ENCODE measurements at places on chromosomes 4 and X. TPM values are rescaled to one million over a fixed set of nuclear protein-coding genes. Genes with fewer than 3 reads are reported as not detected.

The NAT8L gene
- not detected for total RNA-seq

The F11 gene
- total RNA-seq = not detected

The STAP1 gene
- total RNA-seq = not detected

- H3K27me3 ChIP-seq = no peaks in the 10 kb centered on the region
- no peak overlapping the region for H3K4me3 ChIP-seq
- no peak overlapping the region for H3K27ac ChIP-seq
- no peak for DNase-seq
- H3K36me3 ChIP-seq = no peaks in the 10 kb centered on the region
- no peaks in the 10 kb centered on the region for H3K4me1 ChIP-seq
Measured at GRCh38 chr4:15695240-15695699, 7.6 kb upstream of the BST1 start.

GRCh38 chr4:110004556-110004955, 91.9 kb downstream of the EGF start:
- H3K36me3 ChIP-seq = no peaks in the 10 kb centered on the region
- DNase-seq = no peak
- H3K4me1 ChIP-seq = no peaks in the 10 kb centered on the region
- no peak overlapping the region for H3K4me3 ChIP-seq
- no peaks in the 10 kb centered on the region for H3K27me3 ChIP-seq

GRCh38 chr4:55161739-55162138, 36.3 kb upstream of the KDR start:
- H3K4me3 ChIP-seq = no peak overlapping the region
- no peak for DNase-seq
- H3K27ac ChIP-seq = no peak overlapping the region
- no peaks in the 10 kb centered on the region for H3K27me3 ChIP-seq

- H3K4me3 ChIP-seq = no peak overlapping the region
- H3K4me1 ChIP-seq = no peaks in the 10 kb centered on the region
- peak overlapping the region; percentile 67 for H3K27ac ChIP-seq
- H3K36me3 ChIP-seq = no peaks in the 10 kb centered on the region
- no peaks in the 10 kb centered on the region for H3K27me3 ChIP-seq
- peak; percentile 41 for DNase-seq
Measured at GRCh38 chr4:158121161-158121579, 51.7 kb downstream of the GASK1B start.

- H3K4me1 ChIP-seq = no peaks in the 10 kb centered on the region
- no peak overlapping the region for H3K27ac ChIP-seq
- no peaks in the 10 kb centered on the region for H3K36me3 ChIP-seq
- H3K27me3 ChIP-seq = no peaks in the 10 kb centered on the region
- no peak for DNase-seq
Measured at GRCh38 chr4:185520119-185520518, 15.2 kb downstream of the PDLIM3 start.

- DNase-seq = no peak
- H3K4me1 ChIP-seq = no peaks in the 10 kb centered on the region
- H3K27me3 ChIP-seq = no peaks in the 10 kb centered on the region
- H3K36me3 ChIP-seq = no peaks in the 10 kb centered on the region
- no peak overlapping the region for H3K4me3 ChIP-seq
- no peak overlapping the region for H3K27ac ChIP-seq
Measured at GRCh38 chr4:5112333-5113095, 61.2 kb downstream of the STK32B start.

GRCh38 chr4:55340266-55340665, 5.8 kb upstream of the SRD5A3 start:
- no peak overlapping the region for H3K4me3 ChIP-seq
- H3K27ac ChIP-seq = no peak overlapping the region
- no peaks in the 10 kb centered on the region for H3K4me1 ChIP-seq

DNA sequence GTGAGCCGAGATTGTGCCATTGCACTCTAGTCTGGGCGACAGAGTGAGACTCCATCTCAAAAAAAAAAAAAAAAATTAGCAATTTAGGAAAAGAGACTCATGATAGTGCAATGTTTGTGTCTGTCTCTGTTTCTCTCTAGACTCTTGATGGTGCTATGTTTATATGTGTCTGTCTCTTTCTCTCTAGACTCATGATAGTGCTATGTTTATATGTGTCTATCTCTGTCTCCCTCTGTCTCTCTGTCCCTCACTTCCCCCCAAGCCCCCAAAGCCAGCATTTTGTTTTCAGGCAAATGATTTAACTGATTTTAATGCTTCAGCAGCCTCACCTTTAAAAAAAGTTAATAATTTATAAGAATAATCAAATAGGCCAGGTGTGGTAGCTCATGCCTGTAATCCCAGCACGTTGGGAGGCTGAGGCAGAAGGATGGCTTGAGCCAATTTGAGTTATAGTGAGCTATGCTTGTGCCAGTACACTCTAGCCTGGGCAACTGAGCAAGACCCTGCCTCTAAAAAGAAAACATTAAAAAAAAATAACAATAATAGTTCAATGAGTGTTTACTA, 6.9 kb downstream of the MOB1B start:
- no peaks in the 10 kb centered on the region for H3K4me1 ChIP-seq
- H3K27ac ChIP-seq = no peak overlapping the region
- no peaks in the 10 kb centered on the region for H3K27me3 ChIP-seq

- DNase-seq = no peak
- no peaks in the 10 kb centered on the region for H3K36me3 ChIP-seq
- no peak overlapping the region for H3K4me3 ChIP-seq
- H3K4me1 ChIP-seq = no peaks in the 10 kb centered on the region
- H3K27me3 ChIP-seq = no peaks in the 10 kb centered on the region
Measured at GRCh38 chrX:77264490-77264889, 182.7 kb upstream of the FGF16 start.

GRCh38 chrX:11050013-11050412, 61.1 kb upstream of the HCCS start:
- H3K36me3 ChIP-seq = no peaks in the 10 kb centered on the region
- no peaks in the 10 kb centered on the region for H3K4me1 ChIP-seq
- no peak overlapping the region for H3K4me3 ChIP-seq
- no peak for DNase-seq
- no peak overlapping the region for H3K27ac ChIP-seq

GRCh38 chr4:82555276-82555675, 6.5 kb downstream of the TMEM150C start:
- no peaks in the 10 kb centered on the region for H3K27me3 ChIP-seq
- no peak overlapping the region for H3K27ac ChIP-seq
- no peak overlapping the region for H3K4me3 ChIP-seq

GRCh38 chrX:155022585-155022984, at the start of gene F8:
Gene F8 (minus strand): TSS chrX:155022723. CDS start chrX:155022552, 171 bp downstream.
- no peaks in the 10 kb centered on the region for H3K4me1 ChIP-seq
- no peak for DNase-seq
- no peaks in the 10 kb centered on the region for H3K36me3 ChIP-seq
- no peaks in the 10 kb centered on the region for H3K27me3 ChIP-seq
- H3K4me3 ChIP-seq = no peak within 1 kb of the TSS

- H3K4me3 ChIP-seq = no peak overlapping the region
- no peaks in the 10 kb centered on the region for H3K27me3 ChIP-seq
- DNase-seq = peak; percentile 29
- H3K27ac ChIP-seq = peak overlapping the region; percentile 56
- H3K4me1 ChIP-seq = no peaks in the 10 kb centered on the region
- no peaks in the 10 kb centered on the region for H3K36me3 ChIP-seq
Measured at GRCh38 chr4:39469429-39470077, 10.7 kb downstream of the LIAS start.

DNA sequence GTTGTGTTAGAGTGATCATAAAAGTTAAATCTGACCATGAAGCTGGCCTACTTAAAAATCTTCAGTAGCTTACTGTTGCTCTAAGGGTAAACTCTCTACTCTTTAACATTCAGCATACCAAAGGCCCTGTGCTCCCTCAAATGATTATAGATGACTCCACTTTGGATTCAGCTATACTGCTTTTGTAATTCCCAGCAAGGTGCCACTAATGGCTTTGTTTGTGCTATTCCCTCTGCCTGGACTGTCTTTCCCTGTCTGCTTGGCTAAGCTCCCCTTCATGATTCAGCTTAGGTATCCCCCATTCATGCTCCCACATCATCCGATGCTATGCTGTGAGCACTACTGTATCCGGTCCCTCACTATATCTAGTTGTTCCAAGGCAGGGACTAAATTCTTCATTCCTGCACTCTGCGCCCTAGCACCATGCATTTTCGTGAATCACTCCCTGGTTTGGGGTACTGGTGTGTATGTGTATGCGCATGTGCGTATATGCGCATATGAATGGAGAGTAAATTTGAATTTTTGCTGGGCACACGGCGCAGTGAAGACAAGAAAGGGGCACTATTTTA, 453 bp upstream of the PBDC1 start:
- H3K4me3 ChIP-seq = peak overlapping the region; percentile 59
- H3K36me3 ChIP-seq = no peaks in the 10 kb centered on the region
- no peaks in the 10 kb centered on the region for H3K27me3 ChIP-seq
- peak overlapping the region; percentile 86 for H3K27ac ChIP-seq
- no peaks in the 10 kb centered on the region for H3K4me1 ChIP-seq

GRCh38 chrX:137988470-137988869, 422.5 kb downstream of the ZIC3 start:
- no peaks in the 10 kb centered on the region for H3K27me3 ChIP-seq
- no peaks in the 10 kb centered on the region for H3K36me3 ChIP-seq
- H3K4me1 ChIP-seq = no peaks in the 10 kb centered on the region
- H3K27ac ChIP-seq = no peak overlapping the region
- no peak overlapping the region for H3K4me3 ChIP-seq

Measured in uterus (tissue), 4 donors.